Dermis microvascular lymphatic vessel endothelial cell (primary cell): ENCODE measurements at places on chromosomes 13 and 19. TPM values are rescaled to one million over a fixed set of nuclear protein-coding genes. Genes with fewer than 3 reads are reported as not detected.

The TEKTIP1 gene
- total RNA-seq: not detected in 2 replicates

- DNase-seq: peak; percentile 36
Measured at GRCh38 chr13:48542581-48543341, 9.9 kb upstream of the RCBTB2 start.

- DNase-seq: no peak
Measured at GRCh38 chr19:4295972-4296771, 6.0 kb downstream of the TMIGD2 start.

The SCN1B gene
- 5.0 and 5.2 TPM in 2 replicates for total RNA-seq

The WBP4 gene
- 4.7 TPM in 2 replicates for total RNA-seq

DNA sequence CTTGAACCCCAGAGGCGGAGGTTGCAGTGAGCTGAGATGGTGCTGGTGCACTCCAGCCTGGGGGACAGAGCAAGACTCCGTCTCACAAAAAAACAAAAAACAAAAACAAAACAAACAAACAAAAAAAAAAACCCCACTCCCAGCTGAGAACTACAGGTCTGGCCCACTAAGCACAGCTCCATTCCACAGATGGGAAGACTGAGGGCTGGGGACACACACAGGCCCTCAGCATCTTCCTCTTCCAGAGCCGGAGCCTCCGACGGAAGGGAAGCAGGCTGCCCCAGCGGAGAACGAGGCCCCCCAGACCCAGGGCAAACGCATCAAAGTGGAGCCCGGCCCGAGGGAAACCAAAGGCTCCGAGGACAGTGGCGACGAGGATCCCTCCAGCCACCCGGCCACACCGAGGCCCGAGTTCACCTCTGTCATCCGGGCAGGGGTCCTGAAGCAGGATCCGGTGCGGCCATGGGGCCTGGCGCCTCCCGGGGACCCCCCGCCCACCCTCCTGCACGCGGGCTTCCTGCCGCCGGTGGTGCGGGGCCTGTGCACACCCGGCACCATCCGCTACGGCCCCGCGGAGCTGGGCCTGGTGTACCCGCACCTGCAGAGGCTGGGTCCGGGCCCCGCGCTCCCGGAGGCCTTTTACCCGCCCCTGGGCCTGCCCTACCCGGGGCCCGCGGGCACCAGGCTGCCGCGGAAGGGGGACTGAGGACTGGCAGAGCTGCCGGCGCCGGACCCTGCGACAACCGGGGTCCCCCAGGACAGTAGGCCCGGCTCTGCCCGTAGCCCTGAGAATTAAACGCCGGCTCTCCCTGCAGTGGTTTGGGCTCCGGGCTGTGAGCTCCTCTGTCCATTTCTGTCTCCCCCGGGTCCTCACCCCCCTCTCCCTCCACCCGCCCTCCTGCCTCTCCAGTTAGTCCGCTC, 3.2 kb downstream of the TMEM160 start:
- DNase-seq: no peak

The ELSPBP1 gene
- not detected in 2 replicates for total RNA-seq

- DNase-seq: no peak
Measured at GRCh38 chr13:109922518-109922917, 136.1 kb upstream of the IRS2 start.
